ENCODE measurements at places on chromosomes 7 and 10. TPM values are rescaled to one million over a fixed set of nuclear protein-coding genes. Genes with fewer than 3 reads are reported as not detected.
A peak's percentile ranks its signal among the peaks of the same experiment; 100 is the strongest.

GRCh38 chr10:105025092-105025491 lies 384.0 kb downstream of the SORCS3 start:
- no peak for DNase-seq

GRCh38 chr7:10436302-10436701 lies 537.4 kb upstream of the PHF14 start:
- DNase-seq: no peak

DNA sequence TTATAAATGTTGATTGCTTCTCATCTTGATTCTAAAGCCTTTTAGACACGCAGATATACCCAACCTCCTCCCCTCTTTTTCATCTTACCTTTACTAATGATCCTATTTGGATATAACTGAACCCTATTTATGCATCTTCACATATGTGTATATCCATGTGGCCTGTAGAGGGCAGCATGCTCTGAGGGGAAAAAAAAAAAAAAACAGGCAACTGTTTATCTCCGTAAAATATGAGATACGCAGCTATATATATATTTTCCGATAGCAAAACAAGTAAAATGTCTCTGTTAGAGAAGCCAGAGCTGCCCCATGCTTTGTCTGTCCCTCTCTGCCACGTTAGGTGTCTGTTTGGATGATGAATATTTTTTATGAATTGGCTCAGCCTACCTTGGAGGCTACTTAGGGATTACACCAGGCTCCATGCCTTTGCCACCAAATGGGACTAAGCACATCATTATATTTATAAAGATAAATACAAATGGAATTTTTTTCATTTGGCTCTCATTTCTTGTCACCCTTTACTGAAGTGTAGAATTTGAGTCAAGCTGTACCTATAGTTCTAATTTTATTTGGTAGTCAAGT lies 174.8 kb upstream of the FZD1 start:
- peak; percentile 76 for DNase-seq

DNA sequence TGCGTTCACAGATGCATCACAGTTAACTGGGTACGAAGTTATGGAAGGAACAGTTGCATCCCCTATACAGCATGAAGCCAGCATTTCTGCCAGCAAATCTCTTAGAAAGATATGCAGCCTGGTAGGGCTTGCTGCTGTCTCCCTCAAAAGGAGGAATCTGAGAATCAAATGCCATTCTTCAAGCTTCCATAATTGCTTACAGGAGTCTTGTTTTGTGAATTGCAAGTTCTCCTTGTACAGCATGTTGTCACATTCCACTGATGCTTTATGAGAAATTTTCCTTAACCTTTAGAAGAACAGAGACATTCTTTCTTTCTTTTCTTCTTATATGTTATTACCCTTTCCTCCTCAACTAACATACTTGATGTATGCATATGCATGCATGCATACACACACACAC lies 134.6 kb downstream of the CHRM2 start:
- no peak for DNase-seq

DNA sequence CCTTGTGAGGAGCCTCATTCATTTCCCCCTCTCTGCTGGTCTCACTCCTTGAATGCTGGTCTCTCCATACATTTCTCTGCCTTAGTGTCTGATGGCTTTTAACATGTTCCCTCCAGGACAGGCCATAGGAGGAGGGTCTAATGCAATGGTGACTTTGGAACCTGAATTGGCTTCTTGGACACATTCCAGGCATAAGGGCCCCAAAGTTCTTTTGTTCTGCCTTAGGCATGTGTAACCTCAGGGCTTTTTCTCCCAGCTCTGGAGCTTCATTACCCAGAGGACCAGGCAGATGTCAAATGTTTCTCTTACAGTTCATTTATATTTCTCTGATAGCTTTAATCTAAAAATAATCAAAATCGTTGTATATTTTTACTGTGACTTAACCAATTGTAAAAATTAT lies 162.6 kb downstream of the SDK1 start:
- no peak for DNase-seq

SLC29A4 gene
- total RNA-seq: 11.2 TPM

ADAP1 gene
- total RNA-seq: 1.6 TPM
